NCI-H1694 (cell line): ENCODE measurements at places on chromosomes 6 and 20.

DNA sequence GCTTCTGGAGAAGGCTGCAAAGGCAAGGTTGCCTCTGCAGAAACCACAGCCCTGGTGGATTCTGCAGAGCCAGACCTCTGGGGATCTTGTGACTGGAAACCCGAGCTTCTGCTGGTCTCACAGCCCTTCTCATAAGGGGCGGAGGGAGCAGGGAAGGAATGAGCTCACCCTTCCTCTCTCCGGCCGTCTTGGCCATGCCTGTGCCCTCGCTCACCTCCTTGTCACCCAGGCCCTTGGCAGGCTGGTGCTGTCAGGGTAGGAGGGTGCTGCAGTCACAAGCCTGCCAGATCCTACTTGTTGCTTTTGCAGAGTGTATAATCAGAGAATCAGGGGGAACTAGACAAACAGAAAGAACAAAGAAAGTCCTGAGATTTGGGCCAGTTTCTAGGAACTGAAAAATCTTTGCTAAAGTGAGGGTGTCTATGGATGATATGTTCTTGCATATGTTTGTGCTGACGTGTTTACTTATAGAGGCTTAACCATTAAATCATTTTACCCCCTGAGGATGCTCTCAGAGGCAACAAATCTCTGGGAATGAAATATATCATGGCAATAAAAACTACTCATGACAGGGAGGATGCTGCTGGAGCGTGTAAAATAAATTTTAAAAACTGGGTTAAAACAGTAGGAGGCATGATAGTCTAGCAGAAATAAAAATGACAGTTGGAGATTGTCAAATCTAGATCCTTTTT lies 244.9 kb upstream of the SOX4 start:
- DNase-seq, result no peak

DNA sequence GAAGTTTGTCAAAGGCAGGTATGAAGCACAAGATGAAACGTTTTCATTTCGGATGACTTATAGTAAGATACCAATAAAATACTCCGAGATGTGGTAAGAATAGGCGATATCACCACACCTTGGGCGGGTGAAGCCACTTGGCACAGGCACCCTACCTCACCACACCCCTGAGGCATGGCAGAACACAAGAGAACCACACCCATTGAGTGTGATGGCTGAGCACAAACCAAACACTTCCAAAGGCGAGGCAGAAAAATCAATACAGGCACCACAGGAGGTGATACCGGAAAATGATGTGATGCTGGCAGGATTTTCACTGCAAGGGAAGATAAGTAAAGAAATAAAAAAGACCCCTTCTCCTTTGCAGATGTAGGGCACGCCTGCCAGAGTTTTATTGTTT lies 332.9 kb upstream of the PRDM1 start:
- DNase-seq, result no peak

- DNase-seq, result no peak
Observed at GRCh38 chr6:11245381-11246256, 13.2 kb upstream of the NEDD9 start.

DNA sequence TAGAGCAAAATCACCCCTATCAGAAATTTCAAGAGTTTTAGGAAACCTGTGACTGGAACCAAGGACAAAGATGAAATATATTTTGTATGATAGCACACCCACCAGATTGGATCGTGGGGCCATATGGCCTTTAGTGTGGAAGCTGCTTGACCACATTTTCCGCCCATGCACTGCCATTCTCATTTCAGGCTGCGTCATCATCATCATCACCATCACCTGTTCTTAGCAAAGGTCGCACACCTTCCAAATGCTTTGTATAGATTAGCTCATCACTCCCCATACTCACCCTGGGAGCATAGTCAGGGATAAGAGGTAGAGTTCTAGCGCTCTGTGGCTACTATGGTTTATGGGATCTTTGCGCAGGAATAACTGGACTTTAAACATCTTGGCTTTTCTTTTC lies 185.7 kb downstream of the MTHFD1L start:
- DNase-seq, result no peak

DNA sequence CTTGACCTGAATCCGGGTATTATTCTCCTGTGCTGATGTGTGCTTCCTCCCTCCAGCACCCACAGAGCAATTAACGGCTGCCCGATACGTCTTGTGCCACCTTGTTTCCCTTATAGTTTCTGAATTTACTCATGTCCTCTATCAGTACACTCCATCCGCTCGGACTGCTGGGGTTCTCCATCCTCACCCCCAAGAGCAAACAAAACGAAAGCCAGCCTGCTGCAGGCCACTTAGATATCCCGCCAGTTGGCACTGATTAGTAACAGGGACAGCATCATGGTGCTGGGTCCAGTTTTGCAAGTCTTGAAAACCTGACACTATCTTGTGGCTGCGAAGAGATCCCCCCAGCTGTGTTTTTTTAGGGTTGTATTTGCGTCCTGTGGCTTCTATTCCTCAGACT lies 71.8 kb downstream of the SSR1 start:
- no peak for DNase-seq

DNA sequence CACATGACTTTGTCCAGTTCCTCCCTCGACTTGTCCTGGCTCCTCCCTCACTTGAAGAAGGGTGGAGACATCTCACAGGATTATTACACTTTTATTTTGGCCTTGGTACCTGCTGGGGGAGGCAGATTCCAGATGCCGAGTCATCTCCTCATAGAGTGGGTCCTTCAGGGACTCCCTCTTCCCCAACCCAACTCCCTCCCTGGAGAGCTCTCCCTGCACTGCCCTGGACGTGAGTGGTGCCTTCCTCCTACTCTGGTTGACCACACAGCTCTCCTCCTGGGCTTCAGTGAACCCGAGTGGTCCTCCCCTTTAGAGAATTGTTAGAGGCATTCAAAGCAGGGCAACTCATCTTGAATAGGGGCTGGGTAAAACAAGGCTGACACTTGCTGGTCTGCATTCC lies 40.9 kb upstream of the MC3R start:
- no peak for DNase-seq

- DNase-seq, result no peak
Observed at GRCh38 chr20:7231303-7231702, 463.8 kb downstream of the BMP2 start.

DNA sequence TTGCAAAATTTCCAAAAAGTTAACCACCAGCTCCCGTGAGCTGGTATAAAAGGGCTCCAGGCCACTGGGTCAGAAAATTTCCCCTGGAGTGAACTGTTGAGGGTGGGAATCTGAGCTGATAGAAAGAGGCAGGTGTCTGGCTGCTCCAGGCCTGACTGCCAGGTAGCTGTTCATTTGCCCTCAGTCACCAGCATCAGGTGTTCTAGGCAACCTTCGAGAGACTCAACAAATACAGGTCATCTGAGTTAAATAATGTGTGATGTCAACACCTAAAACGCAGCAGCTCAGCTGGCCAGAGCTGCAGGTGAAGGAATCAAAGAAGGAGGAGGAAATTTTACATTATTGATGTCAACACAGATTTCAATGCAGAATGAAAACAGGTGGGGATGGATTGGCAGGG lies 46.7 kb downstream of the KCNK5 start:
- no peak for DNase-seq

GRCh38 chr20:62412194-62413024 lies 5.3 kb upstream of the CABLES2 start:
- no peak for DNase-seq

DNA sequence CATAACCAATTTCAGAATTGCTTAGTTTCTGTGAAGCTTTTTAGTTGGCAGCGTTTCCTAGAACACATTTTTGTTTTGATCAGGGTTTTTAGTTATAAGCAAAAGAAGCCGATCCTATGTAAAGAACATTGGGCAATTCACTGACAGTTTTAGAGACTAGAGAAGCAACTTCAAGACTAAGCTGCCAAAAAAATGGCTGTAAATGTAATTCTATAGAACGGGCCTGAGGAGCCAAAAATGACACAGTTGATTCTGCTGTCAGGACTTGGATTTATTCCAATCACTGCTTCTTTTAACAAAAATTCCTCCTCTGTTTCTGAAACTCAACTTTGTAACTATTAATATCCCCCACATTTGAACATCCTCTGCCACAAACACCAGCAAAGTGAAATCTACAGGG lies 236.0 kb upstream of the EYS start:
- DNase-seq, result no peak

- no peak for DNase-seq
Observed at GRCh38 chr6:14276667-14277404, 159.3 kb downstream of the CD83 start.

GRCh38 chr6:63660757-63661156 lies 25.2 kb downstream of the PHF3 start:
- no peak for DNase-seq

- DNase-seq, result no peak
Observed at GRCh38 chr6:26173836-26174145, 86.6 kb downstream of the HFE start.

DNA sequence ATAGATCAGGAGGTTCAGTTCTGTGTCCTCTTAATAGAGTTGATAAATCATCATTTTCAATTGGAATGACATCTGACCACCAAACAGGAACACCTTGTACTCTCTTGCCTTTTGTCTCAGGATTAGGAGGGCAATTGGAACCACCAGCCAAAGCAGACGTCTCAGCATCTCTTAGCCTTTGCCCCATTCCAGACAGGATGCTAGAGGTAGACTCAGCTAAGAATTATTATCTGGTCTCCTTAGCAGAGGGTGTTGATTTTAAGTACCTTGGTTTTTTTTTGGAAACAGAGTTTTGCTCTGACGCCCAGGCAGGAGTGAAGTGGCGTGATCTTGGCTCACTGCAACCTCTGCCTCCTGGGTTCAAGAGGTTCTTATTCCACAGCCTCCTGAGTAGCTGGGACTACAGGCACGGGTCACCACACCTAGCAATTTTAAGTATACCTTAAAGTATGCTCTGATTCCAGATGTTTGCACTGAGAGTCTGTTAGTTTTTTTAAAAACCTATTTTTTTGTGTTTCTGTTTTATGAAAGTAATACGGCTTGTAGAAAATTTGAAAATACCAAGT lies 28.0 kb upstream of the ELOVL5 start:
- DNase-seq, result no peak
